BJ (cell line): ENCODE measurements at places on chromosomes 3 and 15.

GRCh38 chr3:105610473-105610872 is 243.8 kb downstream of the ALCAM start:
- DNase-seq, result no peak

GRCh38 chr15:85752491-85752961 is 42.2 kb downstream of the KLHL25 start:
- DNase-seq, result no peak

DNA sequence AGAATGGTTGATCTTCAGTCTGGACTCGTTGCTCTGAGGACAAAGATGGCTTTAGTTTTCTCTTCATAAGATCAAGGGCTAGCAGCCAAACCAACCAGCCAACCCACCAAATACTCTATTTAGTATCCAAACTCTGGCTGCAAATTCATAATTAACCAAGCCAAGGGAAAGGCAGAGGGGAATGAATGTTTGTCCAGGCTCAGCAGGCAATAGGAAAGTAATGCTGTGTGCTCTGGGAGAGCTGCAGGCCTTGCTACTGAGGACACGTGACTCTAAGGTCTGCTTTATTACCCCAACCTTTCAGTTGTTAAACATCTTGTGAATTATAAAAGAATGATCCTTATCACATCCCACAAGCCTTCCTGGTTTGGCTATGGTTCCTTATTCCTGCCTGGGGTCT is 52.3 kb upstream of the GALNT15 start:
- DNase-seq, result no peak

DNA sequence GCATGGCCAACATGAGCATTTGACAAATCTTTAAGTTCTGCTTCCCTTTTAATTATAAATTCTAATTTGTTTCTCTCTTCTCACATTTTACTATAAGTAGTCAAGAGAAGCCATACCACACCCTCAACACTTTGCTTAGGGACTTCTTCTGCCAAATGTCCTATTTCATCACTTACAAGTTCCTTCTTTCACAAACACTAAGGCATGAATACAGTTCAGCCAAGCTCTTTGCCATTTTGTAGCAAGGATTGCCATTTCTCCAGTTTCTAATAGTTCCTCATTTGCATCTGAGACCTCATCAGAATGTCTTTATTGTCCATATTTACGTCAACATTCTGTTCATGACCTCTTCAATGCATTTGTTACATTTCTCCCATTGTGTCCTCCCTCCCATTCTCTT is 29.4 kb downstream of the SLC22A14 start:
- no peak for DNase-seq

DNA sequence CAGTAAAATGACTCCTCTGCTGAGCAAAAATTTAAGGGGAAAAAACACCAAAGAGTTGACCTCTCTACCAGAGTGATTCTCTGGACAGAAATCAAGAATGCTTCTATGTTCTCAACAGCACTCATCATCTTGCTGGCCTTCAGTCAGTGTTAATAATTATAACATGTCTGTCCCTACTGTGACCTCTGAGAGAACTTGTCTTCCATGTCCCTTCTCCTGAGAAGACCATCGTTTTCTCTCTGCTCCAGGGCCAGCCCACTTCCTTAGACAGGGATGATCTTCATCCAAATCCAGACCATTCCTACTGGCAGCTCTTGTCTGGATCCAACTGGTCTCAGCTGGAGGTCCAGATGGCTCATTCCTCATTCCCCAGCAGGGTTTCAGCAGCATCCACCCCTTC is 139.0 kb upstream of the NECTIN3 start:
- peak; percentile 82 for DNase-seq

DNA sequence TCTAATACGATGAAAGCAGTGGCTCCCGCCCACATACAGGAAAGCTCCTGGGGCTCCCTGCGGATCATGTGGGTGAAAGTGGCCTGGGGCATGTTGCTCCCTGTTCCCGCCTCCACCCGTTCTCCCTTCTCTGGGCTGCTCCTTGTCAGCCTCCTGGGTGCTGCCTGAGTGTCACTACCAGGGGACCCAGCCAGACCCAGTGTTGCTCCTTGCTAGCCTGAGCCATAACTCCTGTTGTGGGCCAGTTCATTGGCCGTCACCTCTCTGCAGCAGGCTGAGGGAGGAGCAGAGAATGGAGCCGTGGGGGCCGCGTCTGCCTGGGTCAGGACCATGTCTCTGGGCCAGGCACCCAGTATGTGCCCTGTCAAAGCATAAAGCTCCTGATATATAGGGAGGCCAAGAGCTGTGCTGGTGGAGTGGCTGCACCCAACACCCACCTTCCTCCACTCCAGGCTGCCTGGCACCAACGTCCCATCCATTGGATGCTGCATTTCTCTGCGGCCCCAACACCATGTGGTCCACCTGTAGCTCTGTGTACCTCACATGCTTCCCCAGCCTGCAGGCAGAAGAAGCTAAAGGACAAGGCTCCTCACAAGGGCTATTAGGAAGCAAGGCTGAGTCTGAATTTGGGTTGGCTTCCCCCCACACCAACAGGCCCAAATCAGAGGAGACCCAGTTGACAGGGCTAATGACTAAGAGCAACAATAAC is 40.5 kb downstream of the KLF13 start:
- DNase-seq, result no peak

DNA sequence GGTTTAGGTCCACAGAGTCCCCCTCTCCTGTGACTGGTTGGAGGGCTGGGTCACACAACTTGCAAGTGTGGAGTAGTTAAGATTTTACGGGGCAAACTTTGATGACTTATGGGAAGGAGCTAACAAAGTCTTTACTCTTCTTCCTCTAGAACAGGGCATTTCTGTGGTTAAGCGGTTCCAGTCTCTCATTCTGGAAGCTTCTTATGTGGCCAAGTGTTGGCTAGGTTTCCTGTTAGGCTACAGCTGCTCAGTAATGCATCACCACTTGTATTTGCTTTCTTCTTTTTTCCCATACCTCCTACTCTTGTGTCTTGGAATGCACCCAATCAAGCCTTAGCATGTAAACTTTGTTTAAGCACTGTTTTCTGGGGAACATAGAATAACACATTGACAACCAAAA is 100.6 kb upstream of the PLAAT1 start:
- DNase-seq, result no peak

DNA sequence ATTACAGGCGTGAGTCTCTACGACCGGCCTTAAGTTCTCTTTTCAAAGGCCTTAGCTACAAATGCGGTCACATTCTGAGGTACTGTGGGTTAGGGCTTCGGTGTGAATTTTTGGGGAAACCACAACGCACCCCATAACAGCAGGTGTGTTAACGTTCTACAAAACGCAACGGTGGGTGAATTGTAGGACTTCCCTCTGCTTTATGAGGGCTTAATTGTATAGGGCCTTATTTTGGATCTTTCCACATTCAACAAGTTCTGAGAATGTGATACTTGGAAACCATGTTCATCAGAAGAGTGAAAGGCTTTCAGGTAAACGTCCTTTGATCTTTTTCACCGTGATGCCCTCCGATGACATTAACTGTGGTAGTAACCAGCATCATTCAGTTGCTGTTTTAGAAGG is 998.6 kb upstream of the CFAP20DC start:
- DNase-seq, result no peak

DNA sequence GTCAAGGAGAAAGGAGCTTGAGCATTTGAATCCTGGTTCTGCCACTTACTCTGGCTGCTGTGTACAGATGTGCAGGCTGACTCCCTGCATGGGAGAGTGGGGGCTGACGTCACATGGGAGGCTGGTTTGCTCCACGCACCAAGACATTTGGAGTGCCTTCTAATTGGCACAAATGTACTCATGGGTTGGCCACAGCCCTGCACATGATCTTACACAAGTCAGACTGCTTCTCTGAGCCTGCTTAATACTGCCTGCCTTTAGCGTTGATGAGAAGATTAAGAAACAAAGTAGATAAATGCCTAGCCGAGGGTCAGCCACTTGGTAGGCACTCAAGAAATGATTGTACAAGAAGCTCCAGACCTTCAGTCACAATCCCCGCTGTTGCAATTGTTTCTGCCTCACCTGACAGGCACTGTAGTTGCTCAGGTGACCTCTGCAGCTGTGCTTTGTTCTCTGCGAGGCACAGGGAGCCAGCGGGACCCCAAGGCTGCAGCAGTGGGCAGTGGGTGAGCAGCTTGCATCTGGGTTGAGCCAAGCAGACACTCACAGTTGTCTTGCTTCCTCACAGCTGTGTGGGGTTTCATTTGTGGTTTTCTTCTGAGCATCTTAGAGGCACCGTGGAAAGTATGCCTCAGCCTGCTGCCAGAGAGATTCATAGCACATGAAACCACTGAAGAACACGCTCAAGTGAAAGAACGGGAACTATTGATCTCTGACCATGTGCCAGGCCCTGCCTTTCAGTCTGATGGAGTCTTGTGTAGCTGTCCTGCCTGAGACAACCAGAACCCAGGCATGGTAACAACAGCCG is 33.1 kb downstream of the GRK7 start:
- DNase-seq, result no peak

- DNase-seq, result no peak
Observed at GRCh38 chr3:22634433-22634832, 568.7 kb upstream of the UBE2E2 start.
